CD4-positive, alpha-beta T cell treated with Interleukin-17A for 1 hour (primary cell): ENCODE measurements at places on chromosomes 2 and 18.

- DNase-seq = no peak
Observed at GRCh38 chr2:201618744-201619662, 24.3 kb downstream of the TMEM237 start.

DNA sequence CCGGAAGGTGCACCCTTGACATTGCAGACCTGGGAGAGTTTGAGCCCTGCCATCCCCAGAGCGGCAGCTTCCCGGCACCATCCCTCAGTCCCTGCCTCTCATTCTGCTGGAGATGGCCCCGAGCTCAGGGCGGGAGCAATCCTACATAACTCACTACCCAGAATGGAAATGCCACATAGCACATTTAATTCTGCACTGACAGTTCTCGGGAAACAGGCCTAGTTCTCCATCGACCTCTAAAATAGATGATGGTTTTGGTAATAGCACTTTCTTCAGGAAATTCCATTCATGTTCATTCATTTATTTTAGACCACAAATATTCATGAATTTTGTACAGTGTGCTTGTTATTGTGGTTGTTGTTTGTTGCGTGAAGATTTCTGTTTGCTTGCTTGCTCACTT is 92.9 kb upstream of the SLC14A2 start:
- DNase-seq = no peak

- DNase-seq = no peak
Observed at GRCh38 chr2:100780203-100781008, 39.5 kb upstream of the NPAS2 start.

DNA sequence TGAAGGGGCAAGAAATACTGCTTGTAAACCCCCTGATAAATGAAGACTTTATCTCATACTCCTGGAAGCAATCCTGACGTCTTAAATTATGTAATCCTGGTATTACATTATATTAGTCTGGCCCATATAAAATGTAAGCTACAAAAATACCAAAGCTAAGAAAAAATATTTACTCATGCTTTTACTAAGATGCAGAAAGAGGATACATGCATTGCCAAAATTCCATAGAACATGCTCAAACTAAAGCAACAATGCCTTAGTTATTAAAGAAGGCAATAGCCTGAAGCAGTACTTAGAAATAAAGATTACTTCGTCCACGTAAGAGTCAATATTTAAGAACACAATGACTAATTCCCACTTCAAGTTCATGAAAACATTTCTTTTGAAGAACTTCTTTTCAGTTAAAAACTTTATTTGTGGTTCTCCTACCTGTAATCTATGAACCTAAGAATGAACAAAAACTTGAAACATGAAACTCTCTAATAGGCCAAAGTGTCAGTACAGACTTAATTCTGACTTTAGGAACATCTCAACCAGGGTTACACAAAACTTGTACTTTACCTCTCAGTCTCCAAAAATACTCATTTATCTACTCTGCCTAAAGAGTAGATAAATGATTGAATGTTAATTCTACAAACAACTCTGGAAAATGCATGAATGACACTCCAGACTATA is 117.3 kb downstream of the THADA start:
- DNase-seq = no peak

- DNase-seq = peak; percentile 65
Observed at GRCh38 chr2:231642631-231643494, 50.2 kb downstream of the TEX44 start.

GRCh38 chr2:97845133-97845532 is 131.8 kb downstream of the ZAP70 start:
- DNase-seq = no peak

- DNase-seq = no peak
Observed at GRCh38 chr2:189362283-189362682, 79.0 kb upstream of the WDR75 start.

DNA sequence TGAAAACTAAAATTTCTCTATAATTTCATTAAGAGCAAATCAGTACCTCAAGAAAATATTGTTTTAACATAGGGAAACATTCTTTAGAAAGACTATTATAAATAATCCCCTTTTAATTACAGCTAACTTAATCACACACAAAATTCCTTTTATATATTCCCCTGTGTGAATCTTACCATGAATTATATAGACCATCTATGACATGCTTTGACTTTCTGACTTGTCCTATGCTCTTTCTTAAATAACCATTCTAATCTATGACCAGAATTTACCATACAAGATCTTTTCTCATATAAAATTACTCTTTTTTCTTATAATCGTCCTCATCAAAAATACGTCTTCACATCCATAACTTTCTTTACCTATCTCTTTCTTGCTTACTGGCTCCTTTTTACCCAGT is 824.2 kb upstream of the FAM98A start:
- DNase-seq = no peak

DNA sequence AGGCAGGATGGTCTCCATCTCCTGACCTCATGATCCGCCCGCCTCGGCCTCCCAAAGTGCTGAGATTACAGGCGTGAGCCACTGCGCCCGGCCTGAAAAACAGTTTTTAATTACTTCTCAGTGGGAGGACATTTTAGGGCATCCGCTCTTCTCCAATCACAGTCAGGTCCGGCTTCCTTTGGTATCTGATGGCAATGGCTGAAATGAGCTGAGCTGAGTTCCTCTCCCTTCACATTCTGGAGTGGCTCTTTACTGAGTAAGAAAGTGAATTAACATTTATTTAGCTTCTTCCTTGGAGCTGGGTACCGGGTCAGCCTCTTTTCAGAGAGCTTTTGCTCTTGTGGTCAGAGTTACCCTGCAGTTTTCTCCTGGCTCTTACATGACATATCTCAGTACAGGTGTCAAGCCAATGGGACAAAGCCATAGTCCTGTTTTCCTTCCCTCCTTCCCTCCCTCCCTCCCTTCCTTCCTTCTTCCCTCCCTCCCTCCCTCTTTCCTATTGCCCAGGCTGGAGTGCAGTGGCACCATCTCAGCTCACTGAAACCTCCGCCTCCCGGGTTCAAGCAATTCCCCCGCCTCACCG is 1.1 kb upstream of the TTC27 start:
- no peak for DNase-seq

DNA sequence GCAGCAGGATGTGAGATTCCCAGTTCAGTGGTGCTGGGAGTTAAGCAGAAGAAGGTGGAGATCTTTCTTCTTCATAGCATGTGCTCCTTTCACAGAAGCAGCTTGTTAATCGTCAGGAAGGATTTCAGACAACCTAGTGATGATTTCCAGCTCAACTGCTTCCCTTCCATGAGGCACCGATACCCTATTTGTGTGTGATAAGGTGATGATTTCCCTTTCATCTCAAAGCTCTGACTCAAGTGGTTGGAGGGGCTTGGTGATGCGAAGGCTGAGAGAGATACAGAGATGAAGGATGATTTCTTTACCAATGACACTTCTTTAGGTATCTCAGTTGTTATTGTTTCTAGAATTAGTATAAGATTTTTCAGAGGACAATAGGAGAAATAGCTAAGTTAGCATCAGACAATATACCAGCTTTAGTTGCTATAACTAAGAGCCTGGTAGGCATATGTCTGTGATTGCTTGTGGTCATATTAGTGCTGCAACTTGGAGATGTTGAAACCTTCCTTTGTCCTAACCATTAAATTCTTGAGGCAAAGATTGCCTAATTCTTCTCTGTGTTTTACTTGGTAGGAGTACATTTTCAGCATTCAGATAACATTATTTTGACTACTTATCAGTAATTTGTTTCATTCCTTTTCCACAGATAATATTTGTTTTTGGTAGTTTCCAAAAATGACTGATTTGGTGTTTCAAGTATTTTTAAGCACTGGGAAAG is 111.3 kb downstream of the PLCL1 start:
- DNase-seq = no peak

DNA sequence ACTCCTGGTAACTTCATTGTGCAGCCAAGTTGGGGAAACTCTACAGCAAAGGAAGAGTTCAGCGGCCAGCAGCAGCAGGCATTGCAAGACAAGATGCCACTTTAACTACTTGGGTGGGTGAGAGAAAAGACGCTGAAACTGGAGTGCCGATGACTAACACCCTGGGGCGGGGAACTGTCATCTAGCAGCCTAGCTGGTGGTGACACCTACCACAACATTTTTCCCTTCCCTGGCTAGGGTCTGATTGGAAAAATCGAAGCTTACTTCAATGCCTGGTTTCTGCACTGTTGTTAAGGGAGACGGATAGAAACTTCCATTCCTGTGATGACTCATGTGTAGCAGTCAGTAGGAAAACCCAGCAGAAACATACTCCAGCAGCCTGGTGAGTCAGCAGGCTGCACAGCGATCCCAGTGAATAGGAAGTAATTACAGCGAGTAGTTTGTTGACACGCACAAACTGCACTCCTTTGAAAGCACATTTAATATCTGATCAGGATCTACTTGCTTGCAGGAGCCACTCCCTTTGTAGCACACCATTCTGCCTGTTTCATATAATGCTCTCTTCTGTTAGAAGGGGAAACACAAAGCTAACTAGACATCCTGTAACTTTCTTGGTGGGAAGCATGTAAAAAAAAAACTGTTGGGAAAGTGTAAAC is 62.1 kb upstream of the MAPRE2 start:
- DNase-seq = peak; percentile 42

- DNase-seq = no peak
Observed at GRCh38 chr2:157174321-157174720, 83.2 kb upstream of the GALNT5 start.

GRCh38 chr2:143146815-143147530 is 17.8 kb downstream of the ARHGAP15 start:
- no peak for DNase-seq

DNA sequence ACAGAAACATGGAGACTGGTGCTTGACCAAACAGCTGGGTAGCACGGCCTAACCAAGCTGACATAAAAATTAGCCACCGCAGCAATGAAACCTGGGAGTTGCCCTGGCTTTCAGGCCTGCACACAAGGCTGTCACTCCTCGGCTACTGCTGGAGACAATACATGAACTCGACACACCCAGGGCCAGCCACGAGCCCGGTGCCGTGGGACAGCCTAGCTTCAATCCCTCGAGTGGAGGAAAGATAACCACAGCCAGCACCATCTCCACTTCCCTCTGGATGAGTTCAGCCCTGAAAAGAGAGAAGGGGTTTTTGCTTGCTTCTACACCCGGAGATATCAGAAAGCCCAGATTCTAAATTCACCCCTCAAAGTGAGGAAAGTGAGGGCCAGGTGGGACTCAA is 78.0 kb downstream of the BCL2L11 start:
- no peak for DNase-seq

GRCh38 chr2:217177720-217178119 is 317.9 kb upstream of the TNP1 start:
- DNase-seq = no peak

- no peak for DNase-seq
Observed at GRCh38 chr2:147430408-147430807, 414.4 kb upstream of the ACVR2A start.

- DNase-seq = no peak
Observed at GRCh38 chr2:240153418-240153817, 13.0 kb upstream of the OTOS start.

- no peak for DNase-seq
Observed at GRCh38 chr2:55781542-55781941, 87.9 kb upstream of the PNPT1 start.

DNA sequence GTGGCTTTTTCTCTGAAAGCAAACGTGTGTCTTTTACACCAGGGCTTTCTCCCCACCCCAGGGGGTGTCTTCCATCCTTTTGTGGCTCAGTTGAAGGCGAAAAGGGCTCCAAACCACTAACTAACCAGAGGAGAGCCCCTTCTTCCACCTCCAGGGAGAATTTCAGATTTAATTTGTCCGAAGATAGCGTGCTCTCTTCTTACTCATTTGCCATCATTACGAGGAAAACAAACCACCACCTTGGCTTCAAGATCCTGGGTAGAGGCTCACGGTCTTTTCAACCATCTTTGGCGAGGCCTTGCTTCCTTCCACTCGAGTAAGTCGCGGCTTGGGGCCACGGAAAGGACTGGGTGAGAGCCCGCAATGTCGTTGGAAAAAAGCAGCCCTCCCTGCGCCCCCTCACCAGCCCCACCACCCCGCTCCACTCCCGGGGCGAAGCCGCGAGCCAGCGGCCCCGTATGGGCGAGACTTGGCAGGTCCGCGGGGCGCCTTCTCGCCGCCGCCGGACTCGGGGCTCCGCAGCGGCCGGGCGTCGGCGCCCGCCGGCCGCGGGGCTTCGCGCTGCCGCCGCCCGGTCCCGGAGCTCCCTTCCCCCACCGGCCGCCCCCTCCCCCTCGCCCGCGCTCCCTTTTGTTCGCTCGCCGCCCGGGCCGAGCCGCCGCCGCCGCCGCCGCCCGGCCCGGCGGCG is 1.7 kb upstream of the ZNF532 start:
- peak; percentile 31 for DNase-seq

- no peak for DNase-seq
Observed at GRCh38 chr2:182631299-182631698, 84.8 kb upstream of the DNAJC10 start.

GRCh38 chr2:127321303-127321702 is 27.4 kb upstream of the ERCC3 start:
- no peak for DNase-seq

DNA sequence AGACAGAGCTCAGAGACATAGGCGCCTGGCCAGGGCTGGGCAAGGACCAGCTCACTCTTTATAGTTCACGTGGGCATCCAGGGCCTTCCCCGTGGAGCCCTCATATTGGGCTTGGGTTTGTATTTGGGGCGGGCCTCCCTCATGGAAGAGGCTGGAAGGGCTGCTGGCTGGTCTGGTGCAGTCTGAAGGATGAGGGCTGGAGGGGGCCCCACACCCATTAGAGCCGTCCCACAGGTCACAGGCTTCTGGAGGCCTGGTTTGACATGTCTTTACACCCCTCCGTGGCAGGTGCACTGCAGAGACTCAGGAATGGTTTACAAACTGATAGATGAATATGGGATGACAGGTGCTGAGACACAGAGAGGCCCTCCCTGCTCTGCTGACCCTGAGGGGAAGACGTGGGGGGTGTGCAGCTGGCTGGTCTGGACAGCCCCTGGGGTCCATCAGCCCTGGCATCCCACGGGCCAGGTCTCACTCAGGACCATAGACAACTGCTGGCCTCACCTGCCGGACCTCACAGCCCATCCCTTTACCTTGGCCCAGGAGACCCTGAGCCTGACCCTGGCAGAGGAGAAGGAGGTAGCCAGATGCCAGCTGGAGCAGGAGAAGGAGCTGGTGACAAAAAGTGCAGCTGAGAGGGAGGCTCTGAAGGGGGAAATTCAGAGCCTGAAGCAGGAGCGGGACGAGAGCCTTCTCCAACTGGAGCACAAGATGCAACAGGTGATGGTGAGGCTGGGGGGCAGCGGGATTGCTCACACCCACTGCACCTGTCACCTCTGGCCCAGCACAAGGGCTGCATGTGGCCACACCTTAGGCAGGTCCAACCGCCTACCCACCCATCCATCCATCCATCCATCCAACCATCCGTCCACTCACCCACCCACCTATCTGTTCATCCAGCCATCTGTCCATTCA is 43.9 kb downstream of the CROCC2 start:
- no peak for DNase-seq

GRCh38 chr2:235389626-235390025 is 104.2 kb upstream of the AGAP1 start:
- DNase-seq = no peak

DNA sequence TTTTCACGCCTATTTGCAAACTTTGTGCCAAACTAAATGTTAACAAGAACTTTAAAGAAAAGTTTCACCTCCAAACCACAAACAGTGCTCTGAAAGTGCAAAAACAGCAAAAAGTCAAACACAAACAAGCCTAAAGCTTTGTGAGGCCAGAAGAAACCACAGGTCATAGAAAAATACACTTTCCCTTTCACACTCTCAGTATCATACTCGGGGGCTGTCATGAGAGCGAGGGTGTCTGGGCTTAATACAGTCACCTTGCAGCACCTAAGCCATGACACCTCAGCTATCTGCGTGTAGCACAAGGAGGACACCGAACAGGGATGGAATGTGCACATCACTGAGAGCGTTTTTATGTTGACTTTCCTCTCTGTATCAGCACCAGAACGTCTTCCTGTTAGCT is 26.6 kb upstream of the SEH1L start:
- peak; percentile 66 for DNase-seq

GRCh38 chr2:25286025-25286400 is 55.7 kb downstream of the DNMT3A start:
- peak; percentile 76 for DNase-seq
